Lung microvascular endothelial cell (primary cell): ENCODE measurements at places on chromosomes 11 and 22.

- no peak for DNase-seq
Observed at GRCh38 chr22:50625131-50625567, 2.8 kb downstream of the ARSA start.

DNA sequence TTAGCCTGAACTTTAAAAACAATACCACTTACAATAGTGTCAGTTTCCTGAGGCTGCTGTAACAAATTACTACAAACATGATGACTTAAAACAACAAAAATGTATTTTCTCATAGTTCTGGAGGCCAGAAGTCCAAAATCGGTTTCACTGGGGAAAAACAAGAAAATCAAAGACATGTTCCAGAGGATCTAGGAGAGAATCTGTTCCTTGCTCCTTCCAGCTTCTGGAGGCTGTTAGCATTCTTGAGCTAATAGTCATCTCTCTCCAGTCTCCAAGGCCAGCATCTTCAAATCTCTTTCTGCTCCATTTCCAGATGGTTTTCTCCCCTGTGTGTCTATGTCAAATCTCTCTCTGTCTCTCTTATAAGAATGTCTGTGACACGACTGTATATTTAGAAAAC lies 67.6 kb upstream of the TEAD1 start:
- DNase-seq = peak; percentile 37

GRCh38 chr11:61763930-61764605 lies 11.6 kb downstream of the MYRF start:
- no peak for DNase-seq

- peak; percentile 56 for DNase-seq
Observed at GRCh38 chr22:28883917-28884746, 760 bp downstream of the ZNRF3 start.

DNA sequence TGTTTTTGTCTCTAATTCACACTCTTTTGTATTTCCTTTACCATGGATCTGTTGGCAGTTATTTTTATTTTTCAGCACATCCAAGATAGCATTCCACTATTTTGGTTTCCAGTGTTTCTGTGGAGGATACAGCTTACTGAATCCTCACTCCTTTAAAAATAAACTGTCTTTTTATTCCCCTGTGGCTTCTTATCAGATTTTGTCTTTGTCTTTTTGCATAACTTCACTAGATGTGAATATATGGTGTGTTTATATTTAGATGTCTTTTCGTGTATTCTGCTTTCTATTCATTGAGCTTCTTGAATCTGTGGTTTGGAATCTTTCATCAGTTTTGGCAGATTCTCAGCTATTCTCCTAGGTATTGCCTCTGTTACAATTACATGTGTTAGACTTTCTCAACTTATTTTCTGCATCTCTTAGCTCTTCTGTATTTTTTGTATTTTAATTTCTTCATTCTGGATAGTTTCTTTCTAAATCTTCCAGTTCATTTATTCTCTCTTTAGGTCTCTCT lies 7.4 kb upstream of the ATXN10 start:
- no peak for DNase-seq

DNA sequence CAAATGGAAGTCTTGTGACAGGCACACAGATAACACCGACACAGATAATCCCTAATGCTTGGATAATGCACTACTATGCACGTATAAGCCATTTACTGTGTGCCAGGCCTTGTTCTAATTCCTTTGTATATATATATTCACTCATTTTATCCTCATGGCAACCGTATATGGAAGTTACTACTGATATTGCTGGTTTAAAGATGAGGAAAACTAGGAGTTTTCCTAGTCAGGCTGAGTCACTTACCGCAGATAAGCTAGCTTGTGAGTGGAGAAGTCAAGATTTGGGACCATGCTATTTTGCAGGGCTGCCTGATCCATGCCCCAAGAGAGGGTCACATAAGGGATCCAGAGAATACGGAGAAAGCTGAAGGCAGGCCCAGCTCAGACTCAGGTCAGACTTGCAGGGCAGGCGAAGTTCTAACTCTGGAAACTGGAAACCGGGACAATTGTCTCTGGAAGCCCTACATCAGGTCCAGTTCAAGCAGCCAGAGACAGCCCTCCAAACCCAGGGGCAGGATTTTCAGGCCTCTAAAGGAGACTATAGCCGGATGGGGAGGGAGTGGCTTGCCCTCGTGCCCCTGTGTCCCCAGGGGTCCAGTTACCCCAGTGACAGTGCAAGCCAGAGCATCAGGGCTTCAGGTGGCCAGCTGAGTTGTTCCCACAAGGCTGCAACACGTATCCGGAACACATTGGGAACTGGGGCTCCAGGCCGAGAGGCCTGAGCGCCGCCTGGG lies 534.8 kb downstream of the INSC start:
- no peak for DNase-seq
